RWPE1 (cell line): ENCODE measurements at places on chromosomes 7 and 10.

DNA sequence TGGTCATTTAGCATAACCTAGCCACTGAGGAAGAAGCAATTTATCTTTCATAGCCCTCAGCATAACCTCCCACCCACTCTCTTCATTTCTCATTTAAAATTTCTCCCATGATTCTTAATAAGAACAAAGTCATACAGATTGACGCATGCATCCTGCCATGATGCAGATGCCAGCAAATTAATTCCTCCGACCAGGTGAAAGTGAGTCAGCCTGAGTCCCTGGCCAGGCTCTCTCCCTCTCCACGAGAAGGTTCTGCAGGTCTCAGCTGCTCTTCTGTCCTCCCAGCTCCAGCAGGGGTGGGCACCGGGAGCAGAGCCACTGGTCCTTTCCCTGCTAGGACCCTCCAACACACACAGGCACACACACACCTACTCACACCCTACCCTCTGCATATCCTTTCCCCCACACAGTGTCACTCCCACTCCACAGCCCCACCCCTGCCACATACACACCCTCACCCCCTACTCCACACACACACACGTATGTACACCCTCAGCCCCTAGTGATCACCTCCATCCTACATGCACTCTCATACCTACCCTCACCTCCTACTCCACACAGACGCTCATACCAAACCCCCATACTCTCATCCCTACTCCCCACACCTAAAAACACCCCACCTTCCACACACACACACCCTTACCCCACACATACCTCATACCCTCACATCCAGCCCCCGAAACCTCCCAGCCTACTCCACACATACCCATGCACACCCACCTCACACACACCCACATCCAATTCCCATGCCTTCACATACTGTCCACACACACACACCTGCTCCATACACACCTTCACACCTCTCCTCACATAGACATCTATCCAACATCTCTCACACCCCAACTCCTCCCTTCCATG, 78.0 kb downstream of the FAM13C start:
- peak; percentile 3 for DNase-seq

DNA sequence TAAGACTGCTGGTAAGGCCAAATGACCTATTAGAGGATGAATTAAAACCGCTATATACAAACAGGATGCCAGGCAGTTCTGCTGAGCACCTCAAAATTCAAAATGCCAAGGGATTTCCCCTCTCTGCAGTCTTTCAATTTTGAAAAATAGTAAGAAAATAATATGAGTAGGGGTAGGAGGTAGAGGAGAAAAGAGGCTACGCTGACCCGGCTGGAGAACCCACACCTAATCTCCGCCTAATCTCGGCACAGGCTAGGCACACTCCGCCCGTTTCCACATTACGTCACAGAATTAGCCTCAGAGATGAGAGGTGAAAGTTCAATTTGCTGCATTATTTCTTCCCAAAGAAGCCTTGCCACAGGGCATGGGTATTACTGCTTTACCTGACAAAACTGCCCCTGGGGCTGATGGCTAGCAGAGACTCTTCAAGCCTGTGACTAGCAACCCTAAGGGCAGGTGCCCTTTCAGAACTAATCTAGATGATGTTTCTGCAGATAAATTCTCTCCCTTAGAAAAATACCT, 21.3 kb upstream of the SPOCK2 start:
- no peak for DNase-seq

DNA sequence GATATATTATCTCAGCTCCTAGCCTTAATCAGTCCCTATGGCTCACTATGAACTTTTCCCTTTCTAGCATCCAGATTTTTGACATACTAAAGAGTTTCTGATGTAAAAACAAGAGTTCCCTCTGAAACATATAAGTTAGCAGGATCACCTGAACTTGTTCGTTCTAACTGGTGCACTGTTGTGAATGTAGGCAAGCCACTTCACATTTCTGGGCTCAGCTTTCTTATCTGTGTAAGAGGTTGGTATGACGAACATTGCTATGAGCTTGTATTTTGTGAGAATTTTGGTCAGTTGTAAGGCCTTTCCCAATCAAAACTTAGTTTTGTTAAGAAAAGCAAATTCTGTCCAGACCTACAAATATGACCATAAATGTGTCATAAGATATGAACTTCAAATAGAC, 46.1 kb downstream of the MAGI2 start:
- DNase-seq: no peak

DNA sequence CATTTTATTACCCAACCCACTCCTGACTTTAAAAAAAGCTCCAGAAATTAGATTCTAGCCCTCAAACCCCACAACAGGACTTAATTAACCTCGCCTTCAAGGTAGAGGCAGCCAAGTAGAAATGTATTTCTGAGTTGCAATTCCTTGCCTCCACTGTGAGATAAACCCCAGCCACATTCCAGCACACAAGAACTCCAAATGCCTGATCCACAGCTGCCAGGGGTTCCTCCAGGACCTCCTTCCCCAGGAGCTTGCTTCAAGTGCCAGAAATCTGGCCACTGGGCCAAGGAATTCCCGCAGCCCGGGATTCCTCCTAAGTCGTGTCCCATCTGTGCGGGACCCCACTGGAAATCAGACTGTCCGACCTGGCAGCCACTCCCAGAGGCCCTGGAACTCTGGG, 25.9 kb upstream of the ARL4A start:
- DNase-seq: no peak

- no peak for DNase-seq
These were observed 18.3 kb downstream of the CYP26A1 start for GRCh38 chr10:93091960-93092359.

DNA sequence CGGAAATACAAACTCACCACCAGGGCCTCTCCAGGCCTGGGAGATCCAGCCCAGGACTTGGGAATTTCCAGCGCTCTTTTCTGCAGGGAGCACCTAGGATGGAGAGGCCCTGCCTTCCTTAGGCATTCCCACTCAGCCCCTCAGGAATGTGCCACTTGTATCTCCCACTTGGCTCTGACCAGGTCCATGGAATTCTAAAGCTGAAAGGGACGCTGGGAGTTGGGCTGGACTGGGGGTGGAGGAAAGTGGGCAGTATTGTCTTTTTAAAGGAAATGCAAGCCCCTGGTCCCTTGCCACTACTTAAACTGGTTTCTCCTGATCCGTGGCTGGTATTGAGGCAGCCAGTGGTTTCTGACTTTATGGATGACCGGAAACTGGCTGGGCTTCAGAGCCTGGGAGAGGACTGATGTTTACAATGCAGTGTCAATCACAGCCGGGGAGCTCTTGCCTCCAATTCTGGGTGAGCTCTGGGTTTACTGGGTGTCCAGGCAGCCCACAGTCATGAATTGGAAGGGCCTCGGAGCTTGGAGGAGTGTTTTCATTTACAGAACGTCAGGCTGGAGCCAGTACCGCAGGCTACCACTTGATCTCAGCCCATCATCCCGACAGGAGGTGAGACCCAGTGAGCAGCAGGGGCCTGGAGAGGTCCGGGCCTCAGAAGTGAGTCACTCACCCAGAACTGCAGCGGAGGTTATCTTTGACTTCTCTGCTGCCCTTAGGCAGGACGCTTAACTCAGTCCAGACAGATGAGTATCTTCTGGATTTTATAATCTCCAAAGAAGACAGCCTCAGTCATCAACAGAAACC, 27.3 kb downstream of the AGAP3 start:
- DNase-seq: peak; percentile 69

- no peak for DNase-seq
These were observed 20.8 kb upstream of the UNC5B start for GRCh38 chr10:71191551-71192076.

DNA sequence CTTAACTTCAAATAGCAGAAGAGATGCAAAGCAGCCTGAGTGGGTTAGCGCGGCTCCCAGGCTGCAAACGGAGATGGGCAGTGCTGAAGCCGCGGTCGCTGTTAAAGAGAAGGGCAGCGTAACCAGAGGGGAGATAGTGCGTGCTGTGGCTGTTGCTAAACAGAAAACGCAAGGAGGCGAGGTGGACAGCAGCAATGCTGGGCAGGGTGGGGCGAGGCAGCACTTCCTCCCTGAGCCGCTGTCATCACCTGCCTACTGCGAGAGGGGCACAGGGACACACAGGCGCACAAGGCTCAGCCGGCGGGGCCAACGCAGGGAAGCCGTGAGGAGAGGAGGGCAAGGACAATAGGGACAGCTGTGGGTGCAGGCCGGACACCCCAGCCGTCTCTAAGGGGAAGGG, 137.3 kb downstream of the MAD1L1 start:
- DNase-seq: no peak

DNA sequence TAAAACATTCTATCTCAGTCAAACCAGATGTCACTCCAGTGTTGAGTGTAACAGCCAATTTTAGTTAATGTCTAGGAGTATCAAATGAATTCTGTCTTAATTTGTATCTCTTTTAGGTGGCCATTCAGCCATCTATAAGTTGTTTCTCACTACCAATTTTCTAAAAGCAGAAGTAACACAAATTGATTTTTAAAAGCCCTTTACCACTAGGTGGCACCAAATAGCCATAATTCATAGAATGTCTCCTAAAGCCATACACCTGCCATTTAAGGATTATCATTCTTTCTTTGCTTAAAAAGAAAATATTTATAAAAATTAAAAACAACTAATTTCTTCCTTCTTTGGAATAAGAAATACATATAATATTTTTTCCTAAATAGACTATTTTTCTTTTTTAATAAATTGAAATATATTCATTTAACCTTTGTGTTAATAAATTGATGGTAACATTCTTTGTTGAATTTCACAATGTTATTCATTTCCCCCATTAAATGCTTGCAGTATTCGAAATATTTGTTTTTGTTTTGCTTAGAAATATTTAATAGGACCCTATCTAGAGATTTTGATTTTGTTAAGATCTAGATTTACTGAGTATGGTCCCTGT, 107.8 kb upstream of the PPP1R3A start:
- DNase-seq: peak; percentile 40

- DNase-seq: no peak
These were observed 24.5 kb downstream of the FRMD4A start for GRCh38 chr10:14306190-14306589.

- no peak for DNase-seq
These were observed 350.2 kb downstream of the TYW1 start for GRCh38 chr7:67346876-67347275.

GRCh38 chr10:72523062-72523461, 102.8 kb downstream of the MICU1 start:
- DNase-seq: no peak

- DNase-seq: peak; percentile 22
These were observed 6.6 kb upstream of the TPK1 start for GRCh38 chr7:144842377-144842851.

DNA sequence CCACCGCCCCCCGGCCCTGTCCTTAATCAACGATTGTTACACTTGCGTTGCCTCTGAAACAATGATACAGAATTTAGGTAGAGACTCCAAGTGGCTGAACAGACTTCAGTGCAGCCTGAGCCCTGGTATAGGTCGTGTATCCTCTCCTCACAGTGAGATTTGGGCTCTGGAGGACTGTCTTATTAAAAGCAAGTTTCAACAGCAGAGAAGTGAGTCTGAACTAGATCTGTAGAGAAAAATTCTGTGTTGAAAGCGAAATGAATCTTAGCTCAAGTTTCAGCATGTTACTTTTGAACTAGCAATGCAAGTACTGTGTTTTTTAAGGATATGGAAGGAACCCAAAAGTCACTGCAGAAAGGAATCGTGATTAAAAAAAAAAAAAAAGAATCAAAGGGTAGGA, 103.1 kb downstream of the HOXA1 start:
- DNase-seq: no peak

DNA sequence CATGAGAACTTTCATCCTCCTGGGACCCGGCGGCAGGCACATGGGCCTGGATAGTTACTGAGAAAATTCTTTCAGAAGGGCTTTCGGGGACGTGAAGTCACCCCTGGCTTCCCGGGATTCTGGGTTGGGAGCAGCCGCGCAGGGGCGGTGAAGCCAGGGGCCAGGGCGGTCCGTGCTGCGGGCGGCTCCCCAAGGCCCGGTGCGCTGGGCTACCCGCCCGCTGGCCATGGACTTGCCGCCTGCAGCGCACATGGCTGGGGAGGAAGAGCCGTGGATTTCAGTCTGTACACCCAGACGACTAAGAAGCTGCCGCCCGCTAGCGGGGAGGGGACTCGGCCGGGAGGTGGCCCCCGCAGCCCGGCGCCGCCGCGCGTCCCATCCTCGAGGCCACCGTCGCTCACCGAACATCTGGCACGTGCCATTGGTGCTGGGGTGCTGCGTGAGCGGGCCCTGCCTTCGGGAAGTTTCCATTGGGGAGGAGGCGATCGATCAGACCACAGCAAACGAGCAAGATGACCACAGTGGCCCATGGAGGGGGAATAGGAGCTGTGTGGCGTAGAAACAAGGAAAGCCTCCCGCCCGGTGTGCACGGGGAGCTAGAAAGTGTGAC, 64.5 kb downstream of the TMEM209 start:
- DNase-seq: no peak

DNA sequence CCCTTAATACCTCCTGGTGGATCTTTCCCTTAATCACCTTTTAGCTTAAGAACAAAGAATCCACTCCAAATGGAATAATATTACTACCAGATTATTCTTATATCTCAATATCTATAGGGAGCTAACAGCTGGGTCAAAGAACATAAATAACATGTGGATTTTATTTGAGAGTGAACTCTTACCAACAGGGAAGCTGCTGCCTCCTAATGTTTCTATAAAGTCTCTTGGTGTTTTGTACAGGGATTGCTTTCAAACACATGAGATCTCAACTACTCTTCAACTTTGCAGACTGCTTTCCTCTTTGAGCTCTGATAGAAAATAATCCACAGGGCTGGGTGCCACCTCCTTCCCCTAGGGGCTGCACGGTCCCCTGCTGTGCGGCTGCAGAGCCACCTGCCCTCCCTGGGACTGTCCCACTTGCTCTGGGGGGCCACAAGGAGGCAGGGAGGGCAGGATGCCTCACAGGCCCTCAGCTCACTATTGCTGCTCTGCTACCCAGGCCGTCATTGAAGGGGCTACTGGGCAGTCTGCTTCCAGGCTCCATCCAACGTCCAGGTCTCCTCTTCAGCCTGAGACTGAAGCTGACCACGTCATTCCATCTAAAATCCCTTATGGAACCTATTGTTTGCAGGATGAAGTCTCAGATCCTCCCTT, 191.2 kb downstream of the CXCL12 start:
- no peak for DNase-seq

GRCh38 chr10:64329510-64329909, 808.3 kb downstream of the REEP3 start:
- DNase-seq: no peak

DNA sequence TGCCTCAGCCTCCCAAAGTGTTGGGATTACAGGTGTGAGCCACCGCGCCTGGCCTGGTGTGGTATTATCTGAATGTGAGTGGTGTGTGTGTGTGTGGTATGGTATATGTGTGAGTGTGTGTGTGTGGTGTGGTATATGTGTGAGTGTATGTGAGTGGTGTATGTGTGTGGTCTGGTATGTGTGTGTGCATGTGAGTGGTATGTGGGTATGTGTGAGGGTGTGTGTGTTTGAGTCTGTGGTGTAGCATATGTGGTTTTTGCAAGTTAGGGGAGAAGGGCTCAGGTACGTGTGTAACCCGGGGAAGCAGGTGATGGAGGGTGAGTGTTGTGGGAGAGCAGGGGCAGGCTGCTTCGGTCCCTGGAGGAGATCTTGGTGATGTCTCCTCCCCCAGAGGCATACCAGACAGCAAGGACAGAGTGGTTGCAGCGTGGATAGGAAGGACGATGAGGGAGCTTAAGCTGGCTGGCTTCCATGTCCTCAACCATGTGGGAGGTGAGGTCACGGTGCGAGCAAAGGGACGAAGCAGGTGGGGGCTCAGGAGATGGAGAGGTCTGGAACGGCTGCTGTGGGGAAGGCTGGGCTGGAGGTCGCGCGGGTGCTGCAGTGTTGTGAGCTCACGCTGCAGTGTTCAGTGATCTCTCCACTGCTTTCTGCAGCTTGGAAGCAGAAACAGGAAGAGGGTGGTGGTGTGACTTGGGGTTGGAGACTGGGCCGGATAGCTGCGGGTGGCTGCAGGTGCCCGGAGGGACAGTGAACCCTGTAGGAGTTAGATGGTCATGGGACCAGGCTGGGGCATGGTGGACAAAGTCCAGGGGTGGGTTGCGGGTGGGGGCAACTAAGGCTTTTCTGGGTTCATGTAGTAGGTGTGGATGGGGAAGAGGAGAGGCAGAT, 5.0 kb downstream of the ZYX start:
- DNase-seq: no peak
